ENCODE measurements at places on chromosomes 7 and 10.

DNA sequence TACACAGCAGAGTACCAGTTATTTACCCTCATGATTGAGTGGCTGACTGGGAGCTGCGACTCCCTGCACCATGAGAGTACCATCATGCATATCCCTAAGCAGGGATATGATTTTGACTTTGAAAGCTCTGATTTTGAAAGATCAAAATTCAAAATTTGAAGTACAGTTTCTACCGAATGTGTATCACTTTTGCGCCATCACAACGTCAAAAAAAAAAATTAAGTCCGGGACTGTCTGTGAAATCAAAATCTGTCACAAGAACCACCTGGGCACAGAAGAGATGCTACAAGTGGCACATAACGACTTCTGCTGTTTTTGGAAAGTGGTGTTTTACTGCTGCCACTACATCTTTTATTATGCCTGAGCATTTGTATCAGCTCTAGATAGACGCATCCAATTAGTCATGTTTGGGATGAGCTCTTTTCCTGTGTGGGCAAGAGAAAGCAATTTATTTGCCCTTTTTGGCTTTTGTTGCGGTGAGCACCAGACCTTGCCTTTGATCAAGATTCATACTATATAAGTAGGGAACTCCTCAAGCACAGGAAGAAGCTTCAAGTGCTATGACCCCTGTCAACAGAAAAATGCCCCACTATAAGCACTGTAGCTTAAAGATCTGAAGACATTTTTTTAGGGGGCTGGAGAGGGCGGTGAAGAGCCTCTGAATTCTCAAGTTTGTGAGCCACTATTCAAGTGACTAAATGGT is 10.7 kb downstream of the MTPN start:
- DNase-seq = no peak

- no peak for DNase-seq
Observed at GRCh38 chr7:4683884-4684565, 1.9 kb downstream of the FOXK1 start.

GRCh38 chr7:133961724-133962123 is 165.4 kb upstream of the LRGUK start:
- DNase-seq = no peak

GRCh38 chr10:75788394-75789205 is 357.2 kb downstream of the LRMDA start:
- DNase-seq = no peak

DNA sequence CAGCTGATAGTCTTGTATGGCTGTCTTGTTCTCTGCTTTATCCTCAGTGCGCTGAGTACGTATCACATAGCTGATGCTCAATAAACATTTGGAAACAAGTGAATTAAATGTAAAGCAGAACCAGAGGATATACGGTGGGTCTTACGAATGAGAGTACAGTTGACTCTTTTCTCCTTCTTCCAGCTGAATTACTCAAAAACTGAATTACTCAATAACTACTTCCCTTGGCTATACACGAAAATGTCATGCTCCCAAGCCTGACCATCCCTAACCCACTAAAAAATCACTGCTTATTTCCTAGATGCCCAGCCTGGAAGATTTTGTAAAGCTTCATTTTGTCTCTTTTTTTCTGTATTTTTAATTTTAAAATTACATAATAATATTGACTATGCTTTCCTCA is 3.2 kb upstream of the RSU1 start:
- DNase-seq = no peak

DNA sequence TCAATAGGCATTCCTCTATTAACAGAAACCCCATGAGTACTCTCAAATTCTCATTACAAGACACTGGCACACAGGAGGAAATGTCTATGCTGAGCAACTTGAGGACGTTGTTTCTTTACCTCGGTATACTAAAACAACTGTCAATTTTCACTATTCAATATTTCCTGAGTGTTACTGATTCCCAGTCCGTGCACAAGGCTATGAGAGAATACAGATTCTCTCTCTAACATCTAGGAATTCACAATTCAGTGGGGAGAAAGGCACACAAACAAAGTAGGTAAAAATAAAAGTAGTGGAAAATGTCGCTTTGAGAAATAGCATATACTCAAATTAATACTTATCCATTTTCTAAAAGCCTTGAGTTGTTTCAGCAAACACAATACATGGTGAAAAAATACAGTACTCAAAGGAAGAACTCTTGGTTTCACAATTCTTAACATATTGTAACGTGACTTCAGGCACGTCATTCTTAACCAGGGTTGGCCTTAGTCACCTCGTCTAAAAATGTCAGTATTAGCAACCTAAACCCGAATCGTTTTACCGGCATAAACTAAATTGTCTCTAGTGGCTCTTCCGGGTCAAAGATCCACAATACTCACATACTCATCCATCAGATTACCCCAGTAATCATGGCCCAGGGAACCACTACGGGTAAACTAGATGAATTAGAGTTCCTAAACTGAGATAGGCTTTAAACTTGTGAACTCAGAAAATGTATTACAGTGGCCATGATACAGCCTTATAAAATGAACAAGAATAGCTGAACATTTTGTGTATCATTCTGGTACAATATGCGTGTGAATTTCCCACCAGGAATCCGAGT is 1.5 kb downstream of the IPMK start:
- DNase-seq = no peak

GRCh38 chr10:110634527-110635209 is 9.5 kb upstream of the RBM20 start:
- no peak for DNase-seq

DNA sequence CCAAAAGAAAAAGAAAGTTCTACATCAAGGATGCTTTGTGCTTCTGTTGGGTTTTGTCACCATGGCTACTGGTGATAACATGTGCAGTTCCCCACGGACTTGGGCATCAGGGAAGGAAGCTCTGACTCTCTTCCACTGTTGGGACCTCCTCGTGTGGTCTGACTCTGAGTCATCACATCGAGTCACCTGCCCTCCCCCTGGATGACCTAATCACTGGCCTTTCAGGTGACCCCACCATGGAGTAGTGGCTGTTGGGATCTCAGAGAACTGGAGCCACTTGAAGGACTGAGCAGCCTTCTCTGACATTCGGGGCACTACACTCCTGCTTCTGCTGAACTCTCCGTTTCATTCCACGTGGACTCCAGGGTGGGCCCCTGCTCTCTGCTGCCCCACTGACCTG is 60.8 kb upstream of the DOCK1 start:
- no peak for DNase-seq

DNA sequence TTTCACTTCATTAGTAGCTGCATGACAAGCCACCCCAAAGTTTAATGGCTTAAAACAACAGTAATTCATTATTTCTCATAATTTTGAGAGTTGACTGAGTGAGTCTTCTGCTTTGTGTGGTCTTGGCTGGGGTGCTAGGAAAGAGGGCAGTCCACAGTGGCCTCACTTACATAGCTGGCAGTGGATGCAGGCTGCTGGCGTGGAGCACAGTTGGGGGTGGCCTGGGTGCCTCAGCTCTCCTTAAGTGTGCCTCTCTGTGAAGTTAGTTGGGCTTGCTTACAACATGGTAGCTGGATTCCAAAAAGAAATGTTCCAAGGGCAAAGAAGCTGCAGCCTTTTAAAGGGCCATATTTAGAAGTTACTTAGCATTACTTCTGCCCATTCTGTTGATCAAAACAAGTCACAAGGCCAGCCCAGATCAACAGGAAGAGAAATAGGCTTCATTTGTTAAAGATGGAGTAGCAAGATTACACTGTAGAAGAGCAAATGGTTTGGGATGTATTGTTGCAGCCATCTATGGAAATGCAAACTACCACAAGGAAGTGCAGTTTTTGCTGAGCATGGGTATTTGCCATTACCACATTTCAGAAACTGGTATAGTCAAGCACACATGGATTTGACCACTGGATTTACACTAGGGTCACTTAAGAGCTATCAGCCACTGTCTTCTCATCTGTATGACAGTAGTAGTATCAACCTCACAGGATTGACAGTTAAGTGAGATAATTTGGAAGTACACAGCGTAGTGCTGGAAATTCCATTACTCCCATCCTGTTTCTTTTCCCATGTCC is 33.6 kb downstream of the ZEB1 start:
- no peak for DNase-seq

- DNase-seq = no peak
Observed at GRCh38 chr7:67398916-67399315, 402.3 kb downstream of the TYW1 start.

DNA sequence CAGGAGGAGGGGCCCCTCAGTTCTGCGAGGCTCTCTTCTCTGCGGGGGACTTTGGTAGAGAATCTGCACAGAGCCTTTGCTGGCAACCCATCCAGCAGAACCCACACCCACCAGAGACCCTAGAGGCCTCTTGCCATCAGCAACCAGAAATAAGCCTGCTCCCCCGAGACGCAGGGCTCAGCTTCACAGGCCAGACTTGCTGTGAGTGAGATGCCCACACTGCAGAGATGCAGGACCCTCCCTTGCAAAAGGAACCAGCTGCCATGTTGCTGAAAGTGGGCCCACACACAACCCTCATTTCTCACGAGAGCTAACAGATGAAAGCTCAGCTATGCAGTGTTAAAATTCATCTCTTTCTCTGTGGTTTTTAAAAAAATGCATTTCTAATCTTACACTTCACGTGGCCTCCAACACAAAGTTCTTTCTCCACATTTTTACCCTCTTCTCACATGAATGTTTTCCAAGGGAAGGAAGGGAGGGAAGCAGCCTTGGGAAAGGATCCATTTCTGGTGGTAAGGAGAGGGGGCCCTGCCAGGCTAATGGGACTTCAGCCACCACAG is 171.6 kb downstream of the CCDC3 start:
- DNase-seq = no peak

- no peak for DNase-seq
Observed at GRCh38 chr10:120453886-120454285, 3.1 kb upstream of the PLPP4 start.

GRCh38 chr7:75905785-75906604 is 9.0 kb upstream of the POR start:
- no peak for DNase-seq

GRCh38 chr10:13038391-13038790 is 36.9 kb upstream of the CCDC3 start:
- no peak for DNase-seq

- DNase-seq = no peak
Observed at GRCh38 chr7:130189343-130189742, 15.9 kb downstream of the TMEM209 start.

DNA sequence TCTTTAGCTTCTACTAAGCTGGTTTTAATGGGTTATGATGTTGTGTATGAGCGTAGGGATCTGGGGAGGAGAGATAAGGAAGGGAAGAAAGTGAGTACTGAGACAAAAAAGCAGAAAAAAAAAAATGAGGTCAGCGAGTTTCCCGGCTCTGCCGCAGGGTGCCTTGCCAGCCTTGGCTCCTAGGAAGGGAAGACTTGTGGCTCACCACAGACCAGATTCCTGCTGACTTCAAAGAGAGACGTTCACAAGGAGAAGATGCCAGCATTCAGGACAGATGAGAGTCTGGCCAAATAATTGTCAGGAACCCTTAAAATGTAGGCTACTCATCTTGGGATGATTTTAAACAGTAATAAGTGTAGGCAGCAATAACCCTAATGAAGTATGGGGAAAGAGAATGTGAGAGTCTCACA is 11.4 kb upstream of the FAS start:
- DNase-seq = peak; percentile 70

- DNase-seq = no peak
Observed at GRCh38 chr7:19834566-19834965, 61.1 kb upstream of the TMEM196 start.

- DNase-seq = no peak
Observed at GRCh38 chr7:133412942-133413341, 160.1 kb downstream of the EXOC4 start.

GRCh38 chr7:156064971-156065386 is 252.7 kb upstream of the SHH start:
- no peak for DNase-seq

- DNase-seq = no peak
Observed at GRCh38 chr10:133142523-133143199, 17.4 kb upstream of the KNDC1 start.

DNA sequence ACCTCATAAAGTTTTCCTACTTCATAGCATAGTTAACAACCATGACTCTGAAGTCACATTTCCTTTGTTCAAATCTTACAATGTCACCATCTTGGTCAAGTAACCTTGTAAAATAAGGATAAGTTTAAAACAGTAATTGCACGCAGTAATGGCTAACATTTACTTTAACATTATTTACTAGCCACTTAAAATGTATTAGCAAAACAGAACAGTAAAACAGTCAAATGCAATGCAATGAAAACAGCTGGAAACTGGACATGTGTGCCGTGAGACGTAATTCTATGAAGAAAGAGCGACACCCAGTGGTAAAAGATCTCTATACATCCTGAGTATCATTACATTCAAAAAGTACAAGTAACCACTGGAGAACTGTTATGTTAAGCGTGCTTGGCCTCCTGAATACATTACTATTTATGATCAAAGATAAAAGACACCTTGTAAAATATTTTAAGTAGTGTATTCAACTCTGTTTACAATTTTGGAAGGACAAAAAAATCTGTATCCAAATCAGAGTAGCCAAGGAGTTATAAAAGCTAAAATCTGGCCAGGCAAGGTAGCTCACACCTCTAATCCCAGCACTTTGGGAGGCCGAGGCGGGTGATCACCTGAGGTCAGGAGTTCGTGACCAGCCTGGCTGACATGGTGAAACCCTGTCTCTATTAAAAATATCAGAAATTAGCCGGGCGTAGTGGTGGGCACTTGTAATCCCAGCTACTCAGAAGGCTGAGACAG is 27.2 kb downstream of the ATE1 start:
- no peak for DNase-seq

GRCh38 chr10:122957474-122957873 is 3.4 kb upstream of the C10orf88 start:
- DNase-seq = no peak

GRCh38 chr7:148286150-148286549 is 304.4 kb upstream of the C7orf33 start:
- DNase-seq = no peak

DNA sequence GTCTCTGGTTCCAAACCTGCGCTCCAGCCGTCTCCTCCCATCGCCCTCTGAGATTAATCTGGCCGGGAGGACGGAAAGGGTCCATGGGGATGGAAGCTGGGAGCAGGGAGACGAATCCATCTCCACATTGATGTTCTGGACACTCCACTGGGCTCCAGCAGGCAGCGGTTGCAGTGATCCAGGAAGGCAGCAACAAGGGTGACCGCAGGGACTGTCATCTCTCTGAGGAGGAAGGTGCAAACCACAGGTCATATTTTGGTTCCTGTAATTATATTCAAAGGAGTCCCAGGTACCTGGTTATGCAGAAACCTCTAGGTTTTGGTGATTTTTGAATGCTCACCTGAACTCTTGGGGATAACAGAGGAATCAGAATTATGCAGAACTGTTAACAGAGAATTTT is 54.8 kb downstream of the EVX1 start:
- DNase-seq = no peak

- DNase-seq = no peak
Observed at GRCh38 chr7:55348502-55348901, 16.6 kb upstream of the LANCL2 start.

GRCh38 chr7:101743241-101743994 is 74.0 kb upstream of the CUX1 start:
- DNase-seq = peak; percentile 81
